HuH-7.5 (cell line): ENCODE measurements at places on chromosomes 2 and 18.
A peak's percentile ranks its signal among the peaks of the same experiment; 100 is the strongest.

DNA sequence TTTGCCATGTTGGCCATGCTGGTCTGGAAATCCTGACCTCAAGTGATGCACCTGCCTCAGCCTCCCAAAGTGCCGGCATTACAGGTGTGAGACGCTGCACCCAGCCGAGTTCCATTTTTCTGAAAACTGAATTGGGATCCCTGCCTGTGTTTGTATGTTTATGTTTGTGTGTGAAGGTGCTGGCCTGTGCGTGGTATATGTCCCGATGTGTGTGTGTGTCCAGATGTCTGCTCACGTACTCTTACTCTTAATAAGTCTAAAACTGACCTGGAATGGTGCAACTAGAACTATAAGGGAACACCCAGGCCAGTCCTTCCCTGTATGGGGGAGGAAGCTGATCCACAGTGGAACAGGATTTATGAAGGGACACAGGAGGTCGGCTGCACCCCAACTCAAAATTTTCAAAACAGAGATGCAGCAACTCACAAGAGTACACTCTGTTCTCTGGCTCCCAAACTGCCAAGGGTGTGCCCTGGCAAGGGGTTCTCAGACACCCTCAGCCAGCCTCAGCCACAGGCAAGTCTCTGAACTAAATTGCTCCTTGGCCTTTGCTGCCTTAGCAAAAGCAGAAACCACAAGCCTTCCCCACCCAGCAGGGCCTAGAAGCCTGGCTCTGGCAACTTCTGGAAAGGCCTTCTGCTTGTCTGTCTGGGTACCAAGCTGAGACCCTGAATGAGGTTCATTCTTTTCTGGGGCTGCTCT lies 36.5 kb downstream of the RHOB start:
- no peak for DNase-seq

DNA sequence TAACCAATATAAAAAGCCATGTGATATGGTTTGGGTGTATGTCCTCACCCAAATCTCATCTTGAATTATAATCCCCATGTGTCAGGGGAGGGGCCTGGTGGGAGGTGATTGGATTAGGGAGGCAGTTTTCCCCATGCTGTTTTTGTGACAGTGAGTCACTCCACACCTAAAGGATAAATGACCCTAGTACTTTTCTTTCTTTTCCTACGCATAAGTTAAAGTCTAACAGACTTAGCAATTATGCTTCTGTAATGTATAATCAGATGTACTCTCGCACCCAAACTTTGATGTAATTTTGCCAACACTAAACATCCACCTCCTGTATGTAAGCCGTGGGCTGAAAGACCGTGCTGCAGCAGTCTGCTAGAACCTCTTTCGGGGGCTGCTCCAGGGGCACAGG lies 97.2 kb upstream of the DSEL start:
- no peak for DNase-seq

DNA sequence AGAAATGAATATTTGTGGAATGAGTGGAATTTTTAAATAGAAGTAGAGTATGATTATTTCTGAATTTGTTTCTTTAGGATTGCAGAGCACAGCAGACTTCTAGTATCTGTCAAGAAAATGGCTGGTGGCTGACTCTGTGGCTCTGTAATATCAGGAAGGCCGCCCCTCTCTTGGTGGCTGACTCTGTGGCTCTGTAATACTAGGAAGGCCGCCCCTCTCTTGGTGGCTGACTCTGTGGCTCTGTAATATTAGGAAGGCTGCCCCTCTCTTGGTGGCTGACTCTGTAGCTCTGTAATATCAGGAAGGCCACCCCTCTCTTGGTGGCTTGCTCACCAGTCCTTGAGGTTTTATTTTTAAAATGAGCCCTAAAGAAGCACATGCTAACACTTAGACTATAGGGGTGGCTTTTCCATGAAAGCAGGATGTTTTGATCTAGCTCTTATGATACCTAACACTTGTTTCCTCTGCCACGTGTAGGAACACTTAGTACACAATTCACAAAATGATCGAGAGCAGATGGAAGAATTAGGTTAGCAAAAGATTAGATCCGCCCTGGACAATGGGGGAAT lies 85.1 kb upstream of the TTC39C start:
- DNase-seq: no peak

GRCh38 chr2:20103530-20103929 lies 52.1 kb upstream of the LAPTM4A start:
- no peak for DNase-seq

DNA sequence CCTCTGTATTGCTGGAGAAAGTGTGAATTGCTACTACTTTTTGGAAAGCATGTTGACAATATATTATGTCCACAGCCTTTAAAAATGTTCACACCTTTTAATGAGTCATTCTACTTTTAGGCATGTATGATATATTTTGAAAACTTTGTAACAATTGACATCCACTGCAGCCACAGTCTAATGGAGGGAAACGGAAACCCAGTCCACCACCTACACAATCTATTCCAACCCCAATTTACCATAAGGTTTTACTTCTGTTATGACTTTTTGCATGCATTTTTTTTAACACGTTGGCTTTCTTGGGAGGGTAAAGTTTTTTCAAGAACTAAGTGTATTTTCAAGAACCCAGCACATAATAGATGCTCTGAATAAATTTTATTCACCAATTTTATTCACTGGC lies 38.5 kb upstream of the ATP8B1 start:
- DNase-seq: no peak

- no peak for DNase-seq
Observed at GRCh38 chr2:11798701-11799435, 52.4 kb downstream of the LPIN1 start.

- DNase-seq: no peak
Observed at GRCh38 chr18:13549880-13550232, 176.5 kb downstream of the FAM210A start.

DNA sequence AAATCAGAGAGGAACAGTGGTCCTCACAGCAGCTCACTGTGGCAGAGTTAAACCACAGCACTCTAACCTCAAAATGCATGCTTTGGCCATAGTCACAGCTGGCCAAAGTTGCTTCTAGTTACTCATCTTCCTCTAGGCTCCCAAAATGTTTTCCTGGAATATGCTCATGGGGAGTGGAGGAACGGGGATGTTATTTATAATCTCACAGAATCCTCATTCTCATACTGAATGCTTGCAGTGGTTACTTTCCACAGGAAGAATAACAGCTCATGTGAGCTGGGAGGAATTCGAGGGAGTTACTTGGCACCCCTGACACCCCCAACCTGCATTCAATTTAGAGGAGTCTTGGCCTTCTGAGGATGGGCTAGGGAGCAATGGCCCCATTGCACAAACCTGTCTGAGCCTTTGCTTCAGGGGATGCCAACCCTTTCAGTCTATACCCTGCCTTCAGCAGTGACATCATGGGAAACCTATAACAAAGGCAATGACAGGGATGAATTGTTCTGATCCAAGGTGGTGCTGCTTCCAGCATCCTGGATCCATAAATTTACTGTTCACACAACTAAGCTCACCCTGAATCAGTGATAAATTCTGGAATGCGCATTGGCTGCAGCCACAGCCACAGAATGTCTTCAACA lies 22.4 kb upstream of the CCBE1 start:
- DNase-seq: no peak

DNA sequence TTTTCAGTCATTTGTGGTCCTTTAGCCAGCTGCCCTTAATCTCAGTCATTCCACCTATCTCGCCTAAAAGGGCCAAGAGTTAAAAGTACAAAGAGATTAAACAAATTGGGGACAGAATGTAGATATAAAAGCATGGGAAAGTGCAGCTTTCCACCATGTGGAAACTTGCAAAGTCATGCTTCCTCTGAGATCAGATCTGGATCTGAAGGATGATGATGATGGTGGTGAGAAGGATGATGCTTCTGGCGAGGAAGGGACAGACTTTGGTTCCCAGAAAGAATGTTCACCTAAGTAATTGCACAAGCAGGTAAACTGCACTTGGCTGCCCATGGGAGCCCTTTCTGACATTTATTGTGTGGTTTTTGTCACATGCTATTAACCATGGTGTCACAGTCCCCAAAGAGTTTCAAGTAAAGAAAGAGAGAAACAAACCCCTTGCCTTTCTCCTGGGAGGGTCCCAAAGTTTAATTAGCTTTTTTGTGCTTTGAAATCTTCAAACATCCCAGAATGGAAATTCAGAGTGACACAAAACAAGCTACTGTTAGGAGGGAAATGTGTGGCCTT lies 34.7 kb downstream of the KLF7 start:
- DNase-seq: no peak

DNA sequence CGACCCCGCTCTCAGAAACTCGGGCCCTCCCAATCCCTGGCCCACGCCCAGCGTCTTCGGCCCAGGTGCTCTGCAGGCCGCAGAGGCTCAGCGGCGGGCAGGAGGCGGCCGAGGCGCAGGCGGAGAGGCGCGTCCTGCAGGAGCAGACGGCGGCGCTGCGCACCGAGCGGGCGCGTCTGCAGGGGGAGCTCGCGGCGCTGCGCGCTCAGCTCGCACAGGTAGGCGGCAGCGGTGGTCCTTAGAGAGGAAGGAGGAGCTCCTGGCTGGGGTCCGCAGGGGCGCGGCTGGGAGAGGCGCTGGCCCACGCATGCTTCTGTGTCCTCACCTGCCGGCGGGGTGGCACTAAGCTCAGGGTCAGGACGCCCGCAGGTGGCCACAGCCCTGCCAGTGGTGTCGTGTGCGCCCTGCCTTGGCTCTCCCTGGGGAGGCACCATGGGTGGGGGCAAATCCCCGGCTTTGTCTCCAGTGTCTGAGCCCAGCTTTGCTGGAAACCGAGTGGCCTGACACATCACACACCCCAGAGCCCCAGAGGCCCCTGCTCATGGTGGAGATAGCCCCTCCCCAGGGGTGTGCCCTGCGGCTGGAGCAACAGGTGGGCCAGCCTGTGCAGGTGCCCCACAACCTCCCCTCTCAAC lies 14.9 kb upstream of the SNED1 start:
- peak; percentile 66 for DNase-seq
